Mucosa of gallbladder (tissue), 1 donor: ENCODE measurements at places on chromosomes 6 and 20. TPM values are rescaled to one million over a fixed set of nuclear protein-coding genes. Genes with fewer than 3 reads are reported as not detected.

DNA sequence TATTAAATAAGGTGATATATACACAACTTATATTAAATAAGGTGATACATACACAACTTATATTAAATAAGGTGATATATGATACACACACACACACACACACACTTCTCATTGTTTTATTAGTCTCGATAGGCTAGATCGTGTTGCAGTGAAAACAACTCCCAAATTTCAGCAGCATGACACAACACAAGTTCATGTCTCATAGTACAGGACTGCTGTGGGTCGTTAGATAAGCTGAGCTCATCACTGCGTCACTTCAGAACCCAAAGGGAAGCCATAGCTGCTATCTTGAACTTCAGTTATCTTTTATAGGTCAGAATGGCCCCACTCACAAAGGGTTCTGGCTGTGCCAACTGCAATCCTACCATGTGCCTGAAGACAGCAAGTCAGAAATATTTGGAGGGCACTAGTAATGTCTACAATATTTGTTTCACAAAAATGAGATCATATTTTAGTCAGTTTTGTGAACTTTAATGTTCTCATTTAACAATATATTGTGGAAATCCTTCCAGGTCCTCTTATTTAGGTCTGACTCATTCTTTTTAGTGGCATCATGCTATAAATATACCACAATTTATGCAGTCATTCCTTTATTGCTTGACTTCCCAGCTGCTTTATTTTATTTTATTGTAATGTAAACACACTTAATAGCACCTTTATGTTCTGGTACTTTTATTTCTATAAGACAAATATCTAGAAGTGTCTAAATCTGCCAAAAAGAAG is 290.2 kb downstream of the PHACTR1 start:
- DNase-seq = no peak

- no peak for DNase-seq
Observed at GRCh38 chr6:90411292-90411781, 114.7 kb upstream of the BACH2 start.

DNA sequence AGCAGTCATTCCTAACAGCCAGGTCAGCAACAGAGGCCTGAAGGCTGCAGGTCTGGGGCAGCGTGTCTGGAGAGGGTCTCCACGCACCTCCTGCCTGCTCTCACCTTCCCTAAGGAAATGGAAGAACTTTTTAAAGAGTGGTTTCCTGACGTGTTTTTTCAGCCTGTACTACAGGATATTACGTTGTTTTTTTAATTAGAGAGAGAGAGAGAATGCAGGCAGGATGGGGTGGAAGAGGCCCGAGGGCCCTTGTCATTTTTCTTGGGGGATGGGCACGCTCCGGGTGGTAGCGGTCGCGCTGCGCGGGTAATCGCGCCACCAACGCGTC is 2.1 kb downstream of the DLL1 start:
- no peak for DNase-seq

HINT3 gene
- total RNA-seq = 32.3 TPM

DNA sequence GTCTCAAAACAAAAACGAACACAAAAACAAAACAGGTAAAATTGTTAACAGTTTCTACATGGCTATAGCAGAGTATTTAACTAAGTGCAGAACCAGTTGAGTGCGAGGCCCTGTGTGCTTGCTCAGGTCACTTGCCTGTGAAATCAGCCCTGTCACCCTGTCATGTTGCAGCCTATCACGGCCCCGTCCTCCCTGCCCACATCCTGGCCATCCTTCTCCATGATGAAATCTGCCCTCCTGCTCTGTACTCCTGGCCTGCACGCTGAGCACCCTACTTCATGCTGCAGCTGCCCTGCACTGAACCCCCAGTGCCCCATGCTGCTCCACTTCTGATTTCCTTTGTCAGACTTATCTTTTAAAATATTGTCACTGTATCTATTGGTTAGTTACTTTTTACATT is 62.4 kb downstream of the DTD1 start:
- no peak for DNase-seq

XKR7 gene
- not detected for total RNA-seq

GRCh38 chr6:129267028-129267427 is 384.1 kb downstream of the LAMA2 start:
- no peak for DNase-seq

DNA sequence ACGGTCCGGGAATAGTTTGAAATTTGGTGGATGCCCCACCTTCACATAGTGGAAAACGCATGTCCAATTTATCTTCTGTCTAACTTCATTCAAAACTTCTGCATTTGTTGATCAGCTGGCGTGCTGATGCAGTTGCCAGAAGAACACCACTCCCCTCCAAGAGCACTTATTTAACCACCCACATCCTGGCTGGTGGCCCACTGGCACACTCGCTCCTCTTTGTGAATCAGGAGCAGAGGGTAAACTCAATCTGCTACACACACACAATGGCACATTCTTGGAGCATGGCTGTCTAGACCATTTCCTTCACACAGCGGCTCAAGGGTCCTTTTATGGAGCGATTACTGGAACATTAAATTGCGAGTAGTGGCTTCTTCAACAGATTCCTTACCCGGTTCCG is 55.1 kb upstream of the CEP162 start:
- no peak for DNase-seq

GRCh38 chr6:57313711-57314471 is 3.5 kb upstream of the PRIM2 start:
- peak; percentile 32 for DNase-seq

SASH1 gene
- 24.3 TPM for total RNA-seq

DNA sequence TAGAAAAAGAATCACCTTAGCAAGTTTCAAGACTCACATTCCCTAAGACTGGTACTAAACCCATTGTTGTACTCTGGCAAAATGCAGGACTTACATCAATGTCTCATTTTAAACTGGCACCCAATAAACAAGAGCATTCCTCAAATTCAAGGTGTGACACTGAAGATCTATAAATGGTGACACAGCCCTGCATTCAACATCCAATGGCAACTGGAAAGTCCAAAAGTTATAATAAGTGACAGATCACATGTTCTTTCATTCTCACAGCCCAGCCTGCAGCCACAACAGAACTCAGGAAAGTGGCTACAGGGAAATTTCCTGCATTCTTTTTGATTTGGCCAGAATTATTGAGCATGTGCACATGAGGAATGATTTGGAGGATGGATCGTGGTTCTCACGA is 57.5 kb downstream of the MBOAT1 start:
- DNase-seq = no peak

LY86 gene
- total RNA-seq = 7.0 TPM

LYRM4 gene
- 21.6 TPM for total RNA-seq

GRCh38 chr6:64103480-64103879 is 467.9 kb downstream of the PHF3 start:
- no peak for DNase-seq

- no peak for DNase-seq
Observed at GRCh38 chr6:56750686-56751085, 108.0 kb upstream of the DST start.

DNA sequence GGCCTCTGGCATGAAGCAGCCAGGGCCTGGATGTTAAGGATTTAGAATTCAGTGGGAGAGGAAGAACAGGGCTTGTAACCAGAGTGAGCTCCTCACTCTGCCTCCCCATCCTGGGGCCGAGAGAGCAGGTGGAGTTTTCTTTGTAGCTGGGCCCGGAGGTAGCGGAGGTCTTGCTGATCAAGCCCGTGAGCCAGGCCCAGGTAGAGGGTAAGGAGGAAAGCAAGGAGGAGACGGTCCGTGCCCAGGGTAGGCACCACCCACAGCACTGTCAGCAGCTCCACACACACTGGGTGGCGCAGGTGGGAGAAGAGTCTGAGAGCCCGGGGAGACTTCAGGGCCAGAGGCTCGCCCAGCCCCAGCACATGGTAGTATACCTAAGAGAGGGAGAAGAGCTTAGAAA is 2.1 kb upstream of the PPP1R18 start:
- no peak for DNase-seq

GRCh38 chr6:30974490-30975252 is 8.8 kb upstream of the MUC21 start:
- DNase-seq = no peak

NKX2-4 gene
- total RNA-seq = not detected

RCAN2 gene
- 61.7 TPM for total RNA-seq

DNA sequence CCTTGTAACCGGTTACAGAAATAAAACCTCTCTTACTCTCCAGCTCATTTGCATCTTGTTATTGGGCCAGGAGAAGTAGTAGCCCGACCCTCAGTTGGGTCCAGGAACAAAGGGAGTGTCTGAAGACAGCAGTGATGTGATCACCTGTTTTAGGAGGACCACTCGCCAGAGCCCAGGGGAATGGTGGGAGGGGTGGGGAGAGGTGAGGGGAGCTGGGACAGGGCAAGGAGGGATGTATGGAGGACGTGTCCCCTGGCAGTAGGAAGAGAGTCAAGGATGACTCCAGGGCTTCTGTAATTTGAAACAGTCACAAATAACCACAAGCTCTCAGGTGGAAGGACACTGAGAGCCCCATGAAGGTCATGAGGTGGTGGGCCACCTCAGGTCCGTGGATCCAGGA is 1.4 kb upstream of the PCMTD2 start:
- no peak for DNase-seq

GRCh38 chr6:73227606-73228255 is 2.4 kb upstream of the KHDC1L start:
- no peak for DNase-seq

HEY2 gene
- 2.4 TPM for total RNA-seq

GRCh38 chr20:2220298-2220697 is 75.5 kb upstream of the TGM3 start:
- DNase-seq = no peak

- DNase-seq = no peak
Observed at GRCh38 chr6:73688351-73688750, 7.7 kb upstream of the CD109 start.

- no peak for DNase-seq
Observed at GRCh38 chr20:8061861-8062518, 42.4 kb upstream of the TMX4 start.

RUNX2 gene
- 5.3 TPM for total RNA-seq

GRCh38 chr6:136784910-136785746 is 7.1 kb downstream of the MAP3K5 start:
- DNase-seq = peak; percentile 41

DNA sequence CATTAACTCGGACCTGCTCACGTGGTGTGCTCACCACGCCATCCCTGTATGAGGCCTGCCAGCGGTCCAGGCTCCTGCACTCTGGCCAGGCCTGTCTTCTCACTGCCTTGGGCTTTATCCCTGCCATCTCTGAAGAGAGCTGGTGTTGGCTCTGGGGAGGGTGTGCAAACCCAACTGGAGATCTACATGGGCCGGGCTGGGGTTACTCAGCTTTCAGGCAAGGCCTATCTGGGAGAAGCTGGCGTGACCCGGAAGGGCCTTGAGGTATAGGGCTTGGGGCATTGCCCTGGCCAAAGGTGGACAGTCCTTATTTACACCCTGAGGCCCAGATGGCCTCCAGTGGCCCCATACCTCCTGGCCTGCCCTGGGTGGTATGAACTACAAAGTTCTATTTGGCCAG is 5.0 kb downstream of the SLC29A1 start:
- DNase-seq = no peak

GRCh38 chr6:12150812-12151432 is 138.8 kb downstream of the HIVEP1 start:
- no peak for DNase-seq

GRCh38 chr6:46719099-46719498 is 16.1 kb downstream of the PLA2G7 start:
- peak; percentile 47 for DNase-seq
